ENCODE measurements at places on chromosomes 2 and 18. TPM values are rescaled to one million over a fixed set of nuclear protein-coding genes. Genes with fewer than 3 reads are reported as not detected.

Gene ZFP36L2
- total RNA-seq, result 369 TPM

Gene MLPH
- 30.7 TPM for total RNA-seq

Gene AGXT
- total RNA-seq, result not detected

Gene ALK
- 0.07 TPM for total RNA-seq

Gene IFIH1
- 15.6 TPM for total RNA-seq

Gene LIMS2
- total RNA-seq, result 70.4 TPM

Gene RBBP8
- total RNA-seq, result 12.3 TPM

Gene LRRTM1
- not detected for total RNA-seq

Gene NCKAP5
- 2.2 TPM for total RNA-seq

Gene WNT10A
- total RNA-seq, result 12.4 TPM

Gene CHST9
- total RNA-seq, result 3.6 TPM

GRCh38 chr2:82781176-82781915, 1677.7 kb downstream of the SUCLG1 start:
- H3K4me1 ChIP-seq, result no peaks in the 10 kb centered on the region
- no peaks in the 10 kb centered on the region for H3K27me3 ChIP-seq
- no peak overlapping the region for H3K4me3 ChIP-seq
- H3K36me3 ChIP-seq, result no peaks in the 10 kb centered on the region

- DNase-seq, result no peak
- H3K4me1 ChIP-seq, result no peaks in the 10 kb centered on the region
- H3K27me3 ChIP-seq, result no peaks in the 10 kb centered on the region
- H3K27ac ChIP-seq, result no peak overlapping the region
Measured at GRCh38 chr2:15181092-15181745, 379.9 kb downstream of the NBAS start.

GRCh38 chr2:229297247-229297646, 26.2 kb upstream of the PID1 start:
- no peak for DNase-seq
- no peaks in the 10 kb centered on the region for H3K27me3 ChIP-seq
- no peaks in the 10 kb centered on the region for H3K36me3 ChIP-seq
- no peak overlapping the region for H3K27ac ChIP-seq
- no peak overlapping the region for H3K4me3 ChIP-seq

DNA sequence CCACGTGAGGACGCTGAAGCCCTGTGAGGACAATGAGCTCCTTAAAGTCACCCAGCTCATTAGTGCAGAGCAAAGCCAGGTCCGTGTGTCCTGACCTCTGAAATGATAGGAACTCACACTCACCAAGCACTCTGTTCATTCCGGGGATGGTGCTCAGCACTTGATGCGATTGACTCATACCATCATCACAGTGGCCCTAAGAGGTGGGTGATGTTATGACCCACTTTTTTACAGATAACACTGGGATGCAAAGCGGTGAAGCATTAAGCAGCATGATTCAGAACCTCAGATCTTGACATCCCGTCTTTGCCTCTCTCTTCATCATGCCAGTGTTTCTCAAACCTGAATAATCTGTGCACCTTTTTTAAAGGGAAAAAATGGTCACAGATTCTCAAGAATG, 234.8 kb downstream of the ALPK2 start:
- H3K4me3 ChIP-seq, result no peak overlapping the region
- no peaks in the 10 kb centered on the region for H3K27me3 ChIP-seq
- H3K27ac ChIP-seq, result no peak overlapping the region

DNA sequence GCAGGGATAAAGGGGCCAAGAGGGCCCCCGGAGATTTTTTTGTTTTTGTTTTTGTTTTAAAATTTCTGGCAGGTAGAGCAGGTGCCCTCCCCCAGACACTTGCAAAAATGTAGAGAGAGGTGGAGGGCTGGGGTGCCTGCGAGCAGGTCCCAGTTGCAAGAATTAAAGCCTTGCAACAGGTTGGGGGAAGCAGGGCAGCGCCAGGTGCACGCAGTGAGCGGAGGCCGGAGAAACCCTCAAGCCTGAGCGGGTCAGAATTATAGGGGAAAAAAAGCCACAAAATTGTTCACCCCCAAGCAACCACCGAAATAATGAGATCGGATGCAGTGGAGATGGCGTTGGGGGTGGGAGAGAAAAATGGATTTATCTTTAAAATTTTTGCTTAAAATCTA, 527 bp downstream of the IGFBP5 start:
- DNase-seq, result peak; percentile 35
- H3K27ac ChIP-seq, result peak overlapping the region; percentile 82
- no peaks in the 10 kb centered on the region for H3K27me3 ChIP-seq
- H3K36me3 ChIP-seq, result no peaks in the 10 kb centered on the region

DNA sequence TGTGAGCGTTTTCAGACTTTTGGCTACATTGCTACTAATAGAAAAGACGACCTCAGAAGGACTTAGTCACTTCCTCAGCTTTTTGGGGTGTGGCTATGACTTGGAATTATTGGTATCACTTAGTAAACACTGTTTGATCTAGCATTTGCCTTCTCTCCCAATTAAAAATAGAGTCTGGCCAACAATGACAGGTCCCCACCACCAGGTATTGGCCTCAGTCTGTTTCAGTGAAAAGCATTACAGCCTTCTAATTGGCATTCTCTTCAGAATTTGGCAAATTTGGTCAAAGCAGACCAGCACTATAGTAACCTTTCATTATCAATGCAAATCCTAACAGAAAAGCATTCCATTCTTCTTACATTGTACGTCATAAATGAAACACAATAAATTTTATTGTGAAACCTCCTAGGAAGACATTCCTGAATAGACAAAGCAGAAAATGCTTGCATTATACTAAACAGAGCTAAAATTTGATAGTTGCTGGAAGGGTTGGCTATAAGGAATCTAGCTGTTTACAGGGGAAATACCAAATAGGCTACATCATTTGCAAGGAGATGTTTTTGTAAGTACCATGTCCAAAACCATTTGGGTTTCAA, 613.9 kb downstream of the IRS1 start:
- no peaks in the 10 kb centered on the region for H3K36me3 ChIP-seq
- no peaks in the 10 kb centered on the region for H3K27me3 ChIP-seq
- no peak for DNase-seq
- no peak overlapping the region for H3K27ac ChIP-seq

DNA sequence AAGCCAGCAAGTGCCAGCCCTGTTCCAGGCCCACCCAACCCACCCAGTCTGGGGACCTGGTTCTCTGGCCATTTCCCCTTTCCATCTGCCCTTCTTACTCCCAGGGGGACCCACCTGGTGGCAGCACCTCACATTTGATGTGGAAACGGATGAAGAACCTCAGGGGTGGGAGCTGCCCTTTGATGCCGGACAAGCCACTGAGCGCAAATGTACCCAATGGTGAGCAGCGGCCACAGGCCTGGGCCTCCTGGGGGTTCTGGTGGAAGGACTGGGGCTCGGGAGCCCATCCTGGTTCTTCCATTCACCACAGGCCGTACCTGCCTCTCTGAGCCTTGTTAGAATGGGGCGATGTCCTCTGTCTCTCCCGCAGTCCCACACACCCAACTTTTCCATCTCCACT, 84.7 kb downstream of the EPAS1 start:
- no peak for DNase-seq
- peaks cover 9% of the 10 kb centered on the region for H3K4me1 ChIP-seq

DNA sequence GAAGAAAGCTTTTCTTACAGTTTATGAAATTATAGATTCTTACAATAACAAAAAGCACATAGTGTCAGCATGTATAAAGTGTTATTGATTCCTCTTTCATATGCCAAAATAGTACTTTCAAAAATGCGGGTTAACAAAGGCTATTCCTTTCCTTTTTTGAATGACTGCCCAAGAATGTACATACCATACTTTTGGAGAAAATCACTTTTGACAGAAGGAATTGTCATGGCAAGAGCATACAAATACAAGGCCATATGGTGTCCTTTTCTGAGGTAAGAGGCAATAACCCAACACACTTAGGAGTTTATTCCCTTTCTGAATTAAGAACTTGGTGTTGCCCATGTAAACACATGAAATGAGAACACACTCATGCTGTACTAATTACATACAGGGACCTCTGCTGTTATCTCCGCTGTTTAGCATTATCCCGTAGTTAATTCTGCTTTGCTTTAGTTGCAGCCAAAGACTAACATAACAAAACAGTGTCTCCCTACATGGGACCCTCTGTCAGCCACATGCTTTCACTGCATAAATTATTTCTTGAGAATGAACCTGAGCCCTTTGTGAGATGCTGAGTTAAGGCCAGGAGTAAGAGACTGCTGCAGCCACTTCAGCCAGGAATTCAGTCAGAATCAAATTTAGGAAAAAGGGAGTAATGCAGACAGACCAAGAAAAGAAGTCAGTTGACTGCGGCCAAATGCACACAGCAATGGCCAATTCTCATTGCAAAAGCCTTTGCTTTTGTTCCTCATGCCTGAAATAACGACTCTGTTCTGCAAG, 67.0 kb downstream of the CDH2 start:
- no peak overlapping the region for H3K4me3 ChIP-seq
- no peak overlapping the region for H3K27ac ChIP-seq
- DNase-seq, result no peak
- H3K36me3 ChIP-seq, result no peaks in the 10 kb centered on the region

- H3K4me1 ChIP-seq, result no peaks in the 10 kb centered on the region
- no peaks in the 10 kb centered on the region for H3K36me3 ChIP-seq
- no peaks in the 10 kb centered on the region for H3K27me3 ChIP-seq
- no peak overlapping the region for H3K27ac ChIP-seq
- DNase-seq, result no peak
- H3K4me3 ChIP-seq, result no peak overlapping the region
Measured at GRCh38 chr2:194725169-194725568, 931.9 kb upstream of the SLC39A10 start.
